ENCODE measurements at places on chromosomes 13 and 19.

- no peak for DNase-seq
Observed at GRCh38 chr13:37123337-37123736, 17.9 kb upstream of the CSNK1A1L start.

GRCh38 chr19:10339380-10339960, at the start of gene ICAM3:
Gene ICAM3 (minus strand): TSS chr19:10339624. CDS start chr19:10339614, 10 bp downstream.
- DNase-seq, result peak; percentile 49

- no peak for DNase-seq
Observed at GRCh38 chr19:29606420-29606747, 301 bp downstream of the POP4 start.

GRCh38 chr13:93805736-93806135, 579.1 kb downstream of the GPC6 start:
- DNase-seq, result no peak

DNA sequence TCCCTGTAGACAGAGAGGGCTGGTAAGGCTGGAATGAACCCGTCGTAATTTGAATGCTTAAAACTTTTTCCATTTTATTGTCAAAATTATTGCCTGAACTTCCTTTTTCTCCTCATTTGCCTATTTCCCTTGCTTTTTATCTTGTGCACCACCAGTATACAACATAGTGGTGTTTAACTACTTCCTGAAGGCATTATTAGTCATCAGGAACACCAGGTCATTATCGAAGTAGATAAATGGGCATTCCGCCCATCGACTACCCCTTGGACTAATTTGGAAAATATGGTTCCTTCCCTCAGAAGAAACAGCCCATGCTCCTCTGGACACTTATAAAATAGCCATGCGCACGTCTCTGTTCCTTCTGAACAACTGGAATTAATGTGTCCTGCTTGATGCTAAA, 232.1 kb downstream of the TM9SF2 start:
- no peak for DNase-seq
